ENCODE measurements at places on chromosomes 2 and 18.

DNA sequence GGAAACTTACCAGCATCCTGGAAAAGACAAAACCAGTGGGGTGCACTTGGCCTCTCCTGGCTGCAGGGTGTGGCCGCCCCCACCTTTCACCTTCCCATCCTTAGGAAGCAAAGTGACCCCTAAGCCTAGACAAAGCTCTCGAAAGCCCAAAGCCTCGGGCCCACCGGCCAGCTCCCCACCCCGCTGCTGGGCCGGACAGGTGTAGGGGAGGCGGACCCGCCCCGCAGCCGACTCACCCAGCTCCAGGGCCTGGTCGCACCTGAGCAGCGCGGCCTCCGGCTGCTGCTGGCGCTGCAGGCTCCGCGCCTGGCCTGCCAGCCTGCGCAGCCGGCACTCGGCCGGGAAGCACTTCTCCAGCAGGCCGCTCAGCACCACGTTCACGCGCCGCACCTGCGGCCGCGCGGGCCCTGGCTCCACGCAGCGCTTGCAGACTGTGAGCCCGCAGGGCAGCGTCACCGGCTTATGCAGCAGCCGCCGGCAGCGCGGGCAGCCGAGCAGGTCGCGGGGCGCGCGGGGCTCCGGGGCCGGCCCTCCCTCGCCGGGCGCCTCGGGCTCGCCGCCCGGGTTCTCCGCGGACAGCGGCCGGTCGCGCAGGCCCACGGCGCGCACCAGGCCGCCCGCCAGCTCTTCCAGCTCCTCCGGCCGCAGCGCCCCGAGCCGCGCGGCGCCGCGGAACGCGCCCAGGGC is 979 bp downstream of the LONRF2 start:
- no peak for DNase-seq

DNA sequence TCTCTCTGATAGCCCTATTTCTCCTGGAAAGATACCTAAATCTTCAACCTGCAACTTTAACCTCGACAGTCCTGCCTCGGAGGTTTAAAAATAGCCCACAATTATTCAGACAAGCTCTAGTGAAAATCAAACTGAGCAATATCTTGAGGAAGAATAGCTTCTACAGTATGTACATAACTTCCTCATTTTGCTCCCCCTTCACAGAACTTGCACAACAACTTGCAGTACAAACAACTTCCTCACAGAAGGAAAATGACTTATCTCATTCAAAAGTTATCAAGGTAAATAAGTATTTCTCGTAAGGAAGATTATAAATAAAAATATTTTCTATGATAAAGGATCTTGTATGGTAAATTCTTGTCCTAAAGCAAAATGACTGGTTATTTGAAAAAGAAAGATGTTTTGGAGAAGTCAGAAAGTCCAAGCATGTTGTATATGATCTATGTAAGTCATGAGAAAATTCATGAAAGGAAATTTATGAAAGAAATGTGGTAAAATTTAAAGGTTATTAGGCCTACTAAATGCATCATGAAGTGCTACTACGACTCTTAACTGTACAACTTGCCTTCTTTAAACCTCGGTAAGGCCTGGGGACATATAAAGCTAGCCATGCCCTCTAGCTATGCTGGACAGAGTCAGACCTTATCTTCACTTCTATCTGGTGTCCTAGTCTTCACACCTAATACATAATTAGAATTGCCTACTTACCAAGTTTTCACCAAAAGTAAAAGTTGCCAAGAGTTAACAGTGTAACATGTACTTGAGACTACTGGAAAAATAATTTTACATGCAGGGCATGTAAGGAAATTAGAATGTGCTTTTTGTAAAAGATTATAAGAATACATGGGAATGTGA is 394.5 kb downstream of the DLGAP1 start:
- DNase-seq: no peak

DNA sequence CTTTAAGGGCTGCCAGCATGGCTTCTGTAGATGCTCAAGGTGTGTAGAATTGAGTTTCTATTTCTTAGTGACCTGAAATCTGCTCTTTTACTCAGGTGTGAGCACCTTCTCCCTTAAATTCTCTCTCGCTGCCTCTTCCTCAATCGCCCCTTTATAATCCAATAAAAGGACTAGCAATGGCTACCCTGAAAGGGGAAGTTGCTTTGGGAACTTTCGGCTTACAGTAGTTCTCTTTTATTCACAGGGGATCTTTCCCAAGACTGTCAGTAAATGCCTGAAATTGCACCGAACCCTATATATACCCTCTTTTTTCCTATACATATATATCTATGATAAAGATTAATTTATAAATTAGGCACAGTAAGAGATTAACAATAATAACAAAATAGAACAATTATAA is 121.8 kb downstream of the ACTR3 start:
- DNase-seq: no peak

GRCh38 chr18:48914581-48915251 is 36.0 kb downstream of the SMAD7 start:
- no peak for DNase-seq

DNA sequence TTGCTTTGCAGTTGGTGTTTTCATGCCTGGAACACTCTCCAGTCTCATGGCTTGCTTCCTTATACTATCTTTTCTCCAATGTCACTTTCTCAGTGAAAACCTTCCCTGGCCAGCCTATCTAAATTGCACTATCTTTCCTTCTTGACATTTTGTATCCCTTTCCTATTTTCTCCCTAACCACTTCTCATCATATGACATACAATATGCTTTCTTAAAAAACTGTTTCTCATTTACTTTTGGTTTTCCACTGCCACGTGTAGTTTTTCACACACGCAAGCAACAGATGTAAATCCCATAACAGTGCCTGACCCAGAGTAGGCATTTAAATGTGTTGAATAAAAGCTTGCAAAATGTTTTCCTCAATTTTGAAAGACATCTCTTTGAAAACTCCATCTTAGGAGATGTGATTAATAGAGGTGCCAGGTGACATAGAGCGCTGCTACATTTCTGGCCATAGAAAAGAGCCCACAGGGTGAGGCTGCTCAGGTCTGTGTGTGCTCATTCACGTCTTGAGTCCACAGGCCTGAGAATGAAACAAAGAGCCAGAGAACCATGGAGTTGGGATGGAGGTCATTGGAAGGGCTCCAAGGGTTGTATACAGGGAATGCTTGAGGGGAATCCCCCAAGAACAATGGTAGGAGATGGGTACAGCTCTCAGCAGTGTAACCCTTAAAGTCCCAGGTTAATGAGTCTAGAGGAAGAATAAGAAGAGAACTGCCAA is 12.7 kb downstream of the ZNF24 start:
- DNase-seq: no peak

DNA sequence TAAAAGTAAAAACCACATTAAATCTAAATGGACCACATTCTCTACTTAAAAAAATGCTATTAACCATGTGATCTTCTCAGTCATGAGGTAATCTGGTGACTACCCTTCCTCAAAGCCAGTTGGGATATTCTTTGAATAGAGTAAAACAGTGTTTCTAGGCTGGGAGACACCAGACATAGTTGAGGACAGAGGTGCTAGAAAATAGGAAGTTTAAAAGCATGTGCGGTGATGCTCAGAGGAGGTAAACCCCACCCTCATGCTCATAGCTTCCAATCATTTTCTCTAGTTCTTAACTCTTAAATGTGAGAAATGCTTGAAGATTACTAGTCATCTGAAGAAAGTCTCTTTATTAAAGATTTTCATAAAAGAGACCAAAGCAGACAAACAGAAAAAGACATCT is 30.7 kb upstream of the ELAC1 start:
- DNase-seq: no peak

DNA sequence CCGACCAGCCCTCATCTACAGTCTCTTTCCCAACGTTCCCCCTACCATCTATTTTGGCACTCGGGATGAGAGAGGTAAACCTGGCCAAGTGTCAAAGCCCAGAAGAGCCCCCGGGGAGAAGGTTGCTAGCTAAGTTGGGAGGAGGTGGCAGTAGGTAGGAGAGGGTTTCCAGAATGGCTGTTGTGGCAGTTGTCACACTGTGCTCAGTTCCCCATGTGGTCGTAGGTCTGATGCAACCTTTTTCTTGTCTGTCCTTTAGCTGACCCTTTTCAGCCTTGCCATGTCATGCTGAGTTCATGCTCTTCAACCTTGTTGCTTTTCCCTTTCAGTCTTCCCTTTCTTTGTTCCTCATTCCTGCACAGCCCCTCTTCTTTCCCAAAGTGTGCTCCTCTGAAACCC is 34.5 kb downstream of the TTLL4 start:
- no peak for DNase-seq

- DNase-seq: no peak
Measured at GRCh38 chr18:48356151-48356745, 52.9 kb downstream of the ZBTB7C start.

DNA sequence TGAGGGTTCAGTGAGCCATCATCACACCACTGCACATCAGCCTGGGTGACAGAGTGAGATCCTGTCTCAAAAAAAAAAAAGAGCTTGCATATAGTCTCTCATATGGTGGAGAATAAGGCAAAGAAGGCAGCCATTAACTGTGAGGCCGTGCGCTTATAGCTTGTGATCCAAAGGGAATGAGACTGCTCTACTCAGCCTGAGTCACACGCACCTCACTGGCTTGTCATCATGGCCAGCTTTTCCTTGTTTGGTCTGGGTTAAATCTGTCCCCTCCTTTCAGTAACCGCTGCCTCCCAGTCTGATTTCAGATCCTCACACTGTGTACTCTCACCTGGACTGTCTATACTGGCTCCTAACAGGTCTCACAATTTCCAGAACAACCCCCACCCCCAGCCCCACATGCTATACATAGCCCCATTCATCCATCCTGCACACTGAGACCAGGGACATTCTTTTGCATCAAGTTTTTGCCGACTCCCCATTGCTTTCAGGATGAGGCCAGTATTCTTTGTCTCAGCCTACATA is 35.3 kb upstream of the ANKRD44 start:
- DNase-seq: no peak

GRCh38 chr2:48519593-48519992 is 10.4 kb upstream of the STON1 start:
- DNase-seq: no peak

- DNase-seq: peak; percentile 78
Measured at GRCh38 chr2:160406591-160407392, 86.8 kb downstream of the RBMS1 start.

GRCh38 chr2:11743366-11743765 is 3.1 kb upstream of the LPIN1 start:
- no peak for DNase-seq

GRCh38 chr18:12890964-12891363 is 6.9 kb upstream of the PTPN2 start:
- no peak for DNase-seq

DNA sequence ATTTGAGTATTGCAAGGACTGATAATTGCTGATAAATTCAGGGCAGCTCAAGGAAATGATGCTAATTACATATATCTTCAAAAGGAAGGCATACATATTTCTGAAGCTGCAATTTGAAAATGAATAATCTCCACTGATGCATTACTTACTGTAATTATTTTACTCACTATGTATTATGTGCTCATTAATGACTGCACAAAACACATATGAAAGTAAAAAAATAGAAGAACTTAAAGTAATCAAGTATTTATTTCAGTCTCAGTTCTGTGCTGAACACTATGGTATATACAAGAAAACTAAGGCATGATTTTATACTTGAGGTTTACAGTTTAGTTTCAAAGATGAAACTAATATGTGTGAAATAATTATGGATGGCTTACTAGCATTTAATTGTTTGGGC is 9.3 kb downstream of the ACTR3 start:
- DNase-seq: no peak

- no peak for DNase-seq
Measured at GRCh38 chr18:77144046-77144445, 11.5 kb upstream of the MBP start.

DNA sequence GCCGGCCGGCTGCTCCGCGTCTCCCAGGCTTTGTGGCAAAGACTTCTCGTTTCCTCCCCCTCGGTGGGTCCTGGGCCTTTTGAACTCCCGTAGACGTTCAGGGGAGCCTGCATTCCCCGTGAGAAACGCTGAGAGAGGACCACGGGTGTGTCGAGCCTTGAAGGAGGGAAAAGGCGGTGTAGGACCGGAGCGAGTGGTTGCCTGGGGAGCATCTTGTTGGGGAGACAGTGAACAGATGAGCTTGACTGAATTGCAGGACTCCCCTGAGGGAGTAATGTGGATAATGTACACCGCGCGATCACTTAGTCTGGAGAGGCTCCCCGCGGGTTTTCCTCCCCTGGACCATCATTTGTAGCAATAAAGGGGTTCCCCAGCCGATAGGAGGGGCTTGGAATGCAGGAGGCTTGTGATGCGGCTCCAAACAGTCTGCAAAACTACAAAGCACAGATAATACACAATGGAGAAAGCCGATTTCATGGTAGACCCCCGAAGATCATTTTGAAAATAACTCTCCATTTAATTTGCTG is 769 bp downstream of the ALMS1 start:
- DNase-seq: no peak

- DNase-seq: no peak
Measured at GRCh38 chr2:102179061-102179460, 7.8 kb upstream of the IL1RL2 start.

GRCh38 chr2:47295131-47295980 is 107.6 kb upstream of the MSH2 start:
- no peak for DNase-seq

GRCh38 chr18:27966881-27967280 is 210.0 kb downstream of the CDH2 start:
- no peak for DNase-seq

DNA sequence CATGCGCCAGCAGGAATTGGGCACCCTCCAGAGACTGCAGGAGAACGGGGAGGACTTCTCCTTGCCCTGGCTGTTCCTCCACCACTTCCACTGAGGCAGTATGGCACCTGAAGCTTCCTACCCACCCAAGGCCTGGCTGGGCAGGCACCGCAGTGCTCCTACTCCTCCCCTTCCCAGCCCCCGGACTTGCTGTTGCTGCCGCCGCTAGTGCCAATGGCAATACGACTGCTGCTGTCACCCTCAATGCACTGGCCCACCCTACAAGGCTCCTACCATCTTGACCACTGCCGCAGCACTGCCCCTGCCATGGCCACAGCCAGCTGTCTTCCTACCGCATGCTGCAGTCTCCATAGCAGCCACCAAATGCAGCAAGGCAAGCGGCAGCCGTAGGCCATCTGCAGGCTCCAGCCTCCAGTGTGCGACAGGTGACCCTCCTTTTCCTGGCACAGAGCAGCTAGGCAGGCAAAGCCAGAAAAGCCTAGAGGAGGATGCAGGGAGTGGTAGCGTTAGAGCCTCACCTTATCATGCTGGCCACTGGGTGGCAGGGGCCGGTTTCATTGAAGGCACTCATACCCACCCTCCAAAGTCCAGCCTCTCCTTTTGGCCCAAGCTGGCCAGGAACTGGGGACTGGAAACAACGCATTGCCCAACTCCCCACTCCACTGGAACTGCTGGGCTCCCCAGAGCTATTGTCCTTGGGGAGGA is 47.4 kb upstream of the ANKRD62 start:
- no peak for DNase-seq

GRCh38 chr18:49731860-49732311 is 81.4 kb downstream of the ACAA2 start:
- no peak for DNase-seq
